ENCODE measurements at places on chromosomes 6 and 20.

DNA sequence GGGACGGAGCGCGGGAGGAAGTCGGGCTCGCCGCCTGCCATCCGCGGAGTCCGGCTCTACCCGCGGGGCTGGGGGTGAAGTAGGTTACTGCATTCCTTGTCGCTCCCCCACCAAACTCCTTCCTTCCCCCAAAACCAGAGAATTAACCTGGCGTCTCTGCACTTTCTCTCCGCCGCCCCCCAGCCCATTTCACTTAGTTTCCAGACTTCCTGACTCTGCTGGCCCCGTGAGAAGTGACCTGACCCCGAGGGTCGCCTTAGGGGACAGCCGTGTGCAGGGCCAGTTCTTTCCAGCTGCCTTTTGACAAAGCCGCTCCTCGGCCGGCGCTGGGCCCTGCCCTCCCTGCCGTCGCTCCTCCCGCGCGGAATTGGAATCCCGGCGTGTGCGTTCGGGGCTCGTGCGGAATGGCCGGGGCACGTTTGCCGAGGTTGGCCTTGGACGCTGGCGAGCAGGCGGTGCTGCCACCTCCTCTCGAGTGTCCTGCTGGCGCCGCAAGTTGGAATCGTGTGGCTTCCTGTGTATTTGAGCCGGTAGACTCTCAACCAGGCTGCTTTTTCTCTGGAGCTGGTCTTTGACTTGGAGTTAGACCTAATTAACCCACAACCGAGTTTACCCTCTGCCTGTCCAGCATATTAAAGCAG, 650 bp downstream of the DCBLD1 start:
- DNase-seq: no peak

DNA sequence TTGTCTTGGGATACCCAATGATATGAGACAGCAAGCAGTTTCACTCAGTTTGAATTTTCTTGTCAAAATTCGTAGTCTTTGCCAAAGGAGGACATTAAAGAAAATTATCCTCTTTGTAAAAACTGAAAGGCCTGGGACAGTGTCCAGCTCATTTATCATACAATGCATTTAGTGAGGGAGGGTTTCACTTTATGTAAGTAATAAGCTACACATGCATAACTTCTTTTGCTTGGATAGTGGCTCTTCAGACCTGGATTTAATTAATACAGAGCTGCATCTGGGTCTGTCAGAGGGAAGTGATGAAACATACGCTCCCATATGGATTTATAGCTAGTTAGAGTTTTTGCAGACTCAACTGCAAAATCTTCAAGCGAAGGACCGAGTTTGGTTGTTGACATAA, 175.6 kb downstream of the PHACTR1 start:
- DNase-seq: no peak

DNA sequence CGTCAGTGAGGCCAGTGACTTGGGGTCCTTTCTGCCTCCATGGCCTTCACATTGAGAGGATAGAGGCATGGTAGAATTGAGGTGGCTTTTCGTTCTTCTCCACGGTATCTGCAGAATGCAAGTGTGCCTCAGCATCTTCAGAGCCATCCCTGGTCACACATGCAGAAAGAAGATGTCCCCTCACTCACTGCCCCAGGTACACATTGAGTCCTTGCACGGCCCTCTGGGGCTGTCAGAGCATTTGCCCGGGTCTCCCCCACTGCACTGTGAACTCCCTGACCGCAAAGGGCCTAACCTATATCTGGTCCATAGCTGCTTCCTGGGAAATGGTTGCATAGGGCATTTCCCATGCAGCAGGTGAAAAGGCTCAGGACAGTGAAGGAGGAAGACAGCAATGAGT, 115.7 kb downstream of the SCML4 start:
- DNase-seq: no peak

DNA sequence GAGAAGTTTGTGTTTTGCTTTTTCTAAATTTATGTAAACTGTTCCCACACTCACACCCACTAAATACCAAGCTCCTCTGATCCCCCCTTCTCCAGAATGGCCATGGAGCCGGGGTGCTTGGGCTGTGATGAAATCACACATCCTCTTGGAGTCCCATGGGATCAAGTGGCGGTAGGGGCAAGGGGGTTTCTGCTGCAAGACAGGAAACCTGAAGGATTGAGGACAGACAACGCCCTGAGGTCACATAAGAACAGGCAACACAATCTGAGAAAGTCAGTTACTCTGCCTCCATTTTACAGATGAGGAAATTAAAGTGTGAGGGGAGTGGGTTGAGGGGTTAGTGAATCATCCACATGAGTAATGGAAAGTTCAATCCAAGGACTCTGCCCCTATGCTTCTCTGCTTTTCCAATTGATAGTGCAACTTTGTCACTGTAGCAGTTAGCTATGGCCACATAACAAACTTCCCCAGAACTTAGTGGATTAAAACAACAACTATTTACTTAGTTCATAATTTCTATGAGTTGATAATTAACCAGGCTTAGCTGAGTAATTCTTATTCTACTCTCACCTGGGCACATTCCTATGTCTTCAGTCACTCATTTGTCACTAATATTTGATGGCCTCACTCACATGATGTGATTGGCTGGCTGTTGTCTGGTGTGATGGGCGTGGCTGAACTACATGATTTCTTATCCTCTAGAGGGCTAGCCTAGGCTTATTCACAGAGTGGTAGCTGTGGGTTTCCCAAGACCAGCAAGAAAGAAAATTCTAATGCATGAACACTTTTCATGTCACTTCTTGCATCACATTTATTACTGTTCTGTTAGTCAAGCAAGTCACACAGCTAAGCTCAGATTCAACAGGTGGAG, 311.1 kb upstream of the RNF24 start:
- DNase-seq: no peak

DNA sequence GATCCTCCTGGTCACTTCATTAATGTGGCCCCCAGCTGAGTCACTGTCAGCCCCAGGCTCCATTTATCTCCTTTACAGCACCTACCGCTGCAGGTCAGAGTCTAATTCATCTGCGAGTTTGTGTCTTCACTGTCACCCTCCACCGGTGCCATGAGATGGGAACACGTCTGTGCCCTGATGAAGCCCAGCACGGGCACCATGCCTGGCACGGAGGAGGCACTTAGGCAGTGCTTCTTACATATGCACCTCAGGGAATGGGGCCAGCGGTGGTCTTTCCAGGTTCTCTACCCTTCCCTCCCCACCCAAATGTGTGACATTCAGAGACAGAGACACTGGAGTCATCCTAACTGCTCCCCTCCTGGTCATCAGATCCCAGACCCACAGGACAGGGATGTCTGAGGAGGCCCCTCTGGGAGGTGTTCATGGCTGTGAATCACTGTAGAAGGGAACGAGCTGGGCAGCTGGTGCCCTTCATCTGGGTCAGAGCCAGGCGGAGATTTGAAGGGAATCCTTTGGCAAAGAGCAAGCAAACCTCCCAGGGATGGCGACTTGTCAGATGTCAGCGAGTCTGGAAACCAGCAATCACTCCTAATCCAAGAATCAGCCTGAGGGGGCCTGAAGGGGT, 364.6 kb downstream of the PREX1 start:
- no peak for DNase-seq

Measured in GM12892 (cell line).